ENCODE measurements at places on chromosomes 7 and 10. TPM values are rescaled to one million over a fixed set of nuclear protein-coding genes. Genes with fewer than 3 reads are reported as not detected.

Gene SPDYE2B
- total RNA-seq, result not detected

Gene TRPV5
- not detected for total RNA-seq

Gene DENND2A
- not detected for total RNA-seq

Gene TCF7L2
- total RNA-seq, result 3.9 TPM

Gene MALRD1
- total RNA-seq, result not detected

Gene UNCX
- not detected for total RNA-seq

Gene SPDYE2
- 0.21 TPM for total RNA-seq
